ENCODE measurements at places on chromosomes 13 and 19.

- no peak for DNase-seq
Measured at GRCh38 chr13:49259586-49259985, 11.9 kb downstream of the CDADC1 start.

DNA sequence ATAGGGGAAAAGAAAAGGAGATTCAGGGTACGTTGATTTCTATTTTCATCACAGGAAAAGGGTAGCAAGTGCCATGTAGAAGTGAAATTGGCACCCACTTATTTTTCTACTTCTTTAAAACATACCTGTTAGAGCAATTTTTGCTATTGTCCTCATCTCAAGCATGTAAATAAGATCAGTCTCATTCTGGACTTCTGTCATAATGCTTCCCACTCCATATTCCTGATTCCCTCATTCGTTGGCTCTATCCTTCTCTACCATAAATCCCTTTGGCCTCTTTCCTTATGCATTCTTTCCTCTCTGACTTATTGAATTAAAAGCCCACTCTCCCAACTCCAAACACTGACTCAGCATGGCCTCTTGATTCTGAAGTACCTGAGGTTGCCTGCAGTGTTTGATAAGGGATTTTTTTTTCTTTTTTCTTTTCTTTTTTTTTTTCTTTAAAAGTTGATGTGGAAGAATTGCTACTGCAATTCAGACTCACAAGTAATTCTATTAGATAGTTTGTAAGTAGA lies 465.7 kb downstream of the SLITRK6 start:
- no peak for DNase-seq

DNA sequence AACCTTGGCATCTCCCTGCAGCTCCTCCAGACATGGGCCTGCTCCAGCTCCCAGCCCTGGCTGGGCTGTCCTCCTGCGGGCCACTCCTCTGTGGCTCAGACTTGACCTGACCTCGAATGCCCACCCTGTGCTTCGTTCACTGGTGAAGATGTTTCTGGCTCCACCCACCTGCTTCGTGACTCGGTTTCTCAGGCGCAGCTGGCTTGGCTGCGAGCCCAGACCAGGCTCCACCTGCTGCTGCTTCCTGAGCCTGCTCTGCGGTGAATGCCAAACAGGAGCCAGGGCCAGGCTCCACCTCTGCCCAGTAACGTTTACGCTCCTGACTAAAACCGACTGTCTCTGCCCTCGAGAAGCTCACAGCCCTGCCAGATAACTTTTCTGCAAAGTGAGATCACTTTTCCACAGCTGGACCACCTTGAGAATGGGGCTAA lies 8.9 kb upstream of the RSPH6A start:
- no peak for DNase-seq

DNA sequence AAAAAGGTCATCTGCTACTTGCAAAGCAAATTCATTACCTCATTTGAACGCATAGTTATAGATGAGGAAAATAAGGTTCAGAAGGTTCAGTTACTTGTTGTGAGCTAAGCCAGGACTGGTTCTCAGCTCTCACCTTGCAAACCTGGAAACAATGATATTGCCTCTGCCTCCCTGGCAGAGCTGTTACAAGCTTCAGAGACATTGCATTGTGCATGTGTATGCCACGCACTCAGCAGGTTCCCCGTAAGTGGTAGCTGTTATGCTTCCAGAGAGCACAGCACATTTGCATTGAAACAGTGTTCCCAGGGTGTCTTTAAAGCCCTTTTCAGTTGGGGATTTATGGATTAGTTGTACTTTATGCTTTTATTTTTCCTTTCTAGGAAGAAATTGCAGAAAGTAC lies 80.6 kb downstream of the DGKH start:
- no peak for DNase-seq

- DNase-seq, result no peak
Measured at GRCh38 chr13:47794963-47795362, 206.1 kb downstream of the SUCLA2 start.

DNA sequence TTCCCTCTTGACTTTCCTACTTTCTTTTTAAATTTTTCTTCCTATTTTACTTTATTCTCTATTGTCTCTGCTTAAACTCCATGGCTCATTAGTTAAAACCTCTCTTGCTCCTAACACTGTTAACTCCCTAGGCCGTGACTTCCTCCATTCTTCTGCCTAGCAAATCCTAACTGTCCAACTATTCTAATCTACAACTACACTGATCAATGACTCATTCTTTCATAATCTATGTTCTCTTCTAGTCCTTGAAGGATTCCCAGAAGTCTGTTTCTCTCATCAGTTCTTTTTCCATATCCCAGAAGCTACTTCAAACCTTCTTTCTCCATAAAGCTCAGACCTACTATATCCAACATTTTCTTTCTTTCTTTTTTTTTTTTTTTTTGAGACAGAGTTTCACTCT lies 66.9 kb downstream of the MICU2 start:
- DNase-seq, result no peak

GRCh38 chr19:47633996-47634395 lies 25.1 kb downstream of the BICRA start:
- no peak for DNase-seq

DNA sequence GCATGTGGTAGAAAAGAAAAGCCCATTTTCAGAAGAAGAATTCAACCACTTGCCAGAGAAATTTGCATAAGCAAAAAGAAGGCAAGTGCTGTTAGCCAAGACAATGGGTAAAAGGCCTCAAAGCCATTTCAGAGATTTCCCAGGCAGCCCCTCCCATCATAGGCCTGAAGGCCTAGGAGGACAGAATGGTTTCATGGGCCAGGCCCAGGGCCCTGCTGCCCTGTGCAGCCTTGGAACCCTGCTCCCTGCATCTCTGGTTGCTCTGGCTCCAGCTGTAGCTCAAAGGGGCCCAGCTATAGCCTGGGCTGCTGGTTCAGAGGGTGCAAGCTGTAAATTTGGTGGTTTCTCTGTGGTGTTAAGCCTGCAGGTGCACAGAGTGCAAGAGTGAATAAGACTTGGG lies 212.8 kb downstream of the EFNB2 start:
- DNase-seq, result no peak

DNA sequence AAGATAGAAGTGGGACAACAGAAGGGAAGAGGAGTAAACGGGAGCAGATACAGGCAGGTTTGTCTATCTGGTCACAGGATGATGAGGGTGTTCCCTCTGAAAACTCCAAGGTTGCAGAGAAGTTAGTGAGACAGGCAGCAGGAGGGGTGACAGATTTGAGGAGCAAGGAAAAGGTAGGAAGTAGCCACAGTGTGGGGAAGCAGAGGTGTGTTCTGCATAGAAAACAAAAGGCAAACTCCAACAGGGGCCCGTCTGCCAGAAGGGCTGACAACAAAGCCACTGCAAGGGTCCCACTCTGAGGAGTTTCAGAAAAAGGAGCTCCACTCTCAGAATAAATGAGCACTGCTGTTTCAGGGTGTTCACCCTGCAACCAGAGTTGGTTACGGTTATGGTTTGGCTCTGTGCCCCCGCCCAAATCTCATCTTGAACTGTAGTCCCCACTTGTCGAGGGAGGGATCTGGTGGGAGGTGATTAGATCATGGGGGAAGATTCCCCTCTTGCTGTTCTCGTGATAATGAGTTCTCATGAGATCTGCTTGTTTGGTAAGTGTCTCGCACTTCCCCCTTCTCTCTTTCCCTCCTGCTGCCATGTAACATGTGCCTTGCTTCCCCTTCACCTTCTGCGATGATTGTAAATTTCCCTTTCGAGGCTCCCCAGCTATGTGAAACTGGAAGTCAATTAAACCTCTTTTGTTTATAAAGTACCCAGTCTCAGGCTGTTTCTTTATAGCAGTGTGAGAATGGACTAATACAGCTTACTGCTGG lies 32.1 kb downstream of the SMAD9 start:
- DNase-seq, result no peak

GRCh38 chr19:34979819-34980640 lies 16.0 kb upstream of the ZNF792 start:
- no peak for DNase-seq

DNA sequence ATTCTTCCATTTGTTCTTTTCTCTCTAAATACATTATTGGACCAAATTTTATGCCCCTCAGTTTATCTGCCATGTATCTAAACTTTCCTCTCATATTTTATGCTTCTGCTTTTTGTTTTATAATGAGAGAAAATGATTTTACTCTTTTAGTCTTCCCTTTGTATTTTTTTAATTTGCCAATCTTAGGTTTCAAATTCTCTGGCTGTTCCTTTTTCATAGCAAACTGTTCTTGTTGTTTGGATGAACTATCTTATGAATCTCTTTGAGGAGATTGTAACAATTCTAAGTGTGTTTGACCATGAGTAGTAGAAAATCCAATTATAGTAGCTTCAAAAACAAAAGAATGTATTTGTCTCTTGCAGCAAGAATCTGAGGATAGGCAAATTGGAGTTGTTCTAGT lies 290.5 kb downstream of the NDFIP2 start:
- no peak for DNase-seq

DNA sequence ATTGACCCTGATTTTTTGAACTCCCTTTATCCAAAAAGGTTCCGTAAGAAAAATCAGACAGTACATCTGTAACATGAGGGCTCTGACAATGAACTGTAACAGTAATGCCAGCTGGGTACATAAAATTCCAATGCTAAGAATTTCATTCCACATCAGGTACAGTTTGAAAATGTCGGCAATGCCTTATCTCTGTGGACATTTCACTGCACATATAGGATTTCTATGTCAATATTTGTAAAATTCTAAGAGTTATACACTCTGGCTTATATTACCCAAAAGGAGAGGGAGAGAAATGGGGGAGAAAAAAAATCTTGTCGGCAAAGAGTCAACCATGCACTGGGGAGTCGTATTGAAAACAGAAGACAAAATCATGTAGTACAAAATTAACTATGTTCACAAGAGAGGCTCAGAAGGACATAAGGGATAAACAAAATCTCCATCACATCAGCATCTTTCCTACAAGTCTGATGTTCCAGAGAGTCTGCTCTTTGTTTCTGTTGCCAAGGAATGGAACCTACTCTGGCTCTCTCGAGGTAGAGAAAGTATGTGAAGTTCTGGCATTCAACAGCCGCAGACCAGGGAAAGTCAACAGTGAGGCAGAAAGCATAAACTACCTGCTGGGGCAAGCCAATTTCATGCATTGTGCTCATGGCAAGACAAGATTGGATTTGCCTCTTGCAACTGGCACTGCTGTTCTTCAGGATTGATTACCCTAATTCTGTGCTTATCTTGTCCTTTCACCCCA lies 72.4 kb downstream of the STARD13 start:
- no peak for DNase-seq

- DNase-seq, result no peak
Measured at GRCh38 chr19:4861147-4861546, 6.3 kb downstream of the PLIN3 start.

DNA sequence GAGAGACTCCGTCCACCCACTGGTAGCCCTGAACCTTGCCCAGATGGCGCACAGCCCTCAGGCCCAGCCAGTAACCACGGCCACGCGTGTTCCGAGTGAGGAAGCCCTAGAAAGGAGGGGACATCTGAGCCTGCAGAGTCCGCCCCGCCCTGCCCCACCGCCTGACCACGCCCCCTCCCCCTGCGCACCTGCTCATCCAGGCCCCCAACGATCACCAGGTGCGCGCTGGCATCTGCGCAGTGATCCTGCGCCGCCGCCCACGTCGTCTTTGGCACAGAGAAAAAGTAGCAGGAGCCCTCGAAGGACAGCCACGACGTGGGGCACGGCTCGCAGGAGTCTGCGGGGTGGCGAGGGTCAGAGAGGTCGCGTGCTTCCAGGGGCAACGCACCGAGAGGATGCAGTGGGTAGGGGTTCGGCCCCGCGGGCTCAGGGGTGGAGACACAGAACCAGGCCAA lies 2.1 kb downstream of the CLEC4G start:
- DNase-seq, result no peak

- DNase-seq, result no peak
Measured at GRCh38 chr19:38183251-38183897, 40.6 kb downstream of the DPF1 start.

DNA sequence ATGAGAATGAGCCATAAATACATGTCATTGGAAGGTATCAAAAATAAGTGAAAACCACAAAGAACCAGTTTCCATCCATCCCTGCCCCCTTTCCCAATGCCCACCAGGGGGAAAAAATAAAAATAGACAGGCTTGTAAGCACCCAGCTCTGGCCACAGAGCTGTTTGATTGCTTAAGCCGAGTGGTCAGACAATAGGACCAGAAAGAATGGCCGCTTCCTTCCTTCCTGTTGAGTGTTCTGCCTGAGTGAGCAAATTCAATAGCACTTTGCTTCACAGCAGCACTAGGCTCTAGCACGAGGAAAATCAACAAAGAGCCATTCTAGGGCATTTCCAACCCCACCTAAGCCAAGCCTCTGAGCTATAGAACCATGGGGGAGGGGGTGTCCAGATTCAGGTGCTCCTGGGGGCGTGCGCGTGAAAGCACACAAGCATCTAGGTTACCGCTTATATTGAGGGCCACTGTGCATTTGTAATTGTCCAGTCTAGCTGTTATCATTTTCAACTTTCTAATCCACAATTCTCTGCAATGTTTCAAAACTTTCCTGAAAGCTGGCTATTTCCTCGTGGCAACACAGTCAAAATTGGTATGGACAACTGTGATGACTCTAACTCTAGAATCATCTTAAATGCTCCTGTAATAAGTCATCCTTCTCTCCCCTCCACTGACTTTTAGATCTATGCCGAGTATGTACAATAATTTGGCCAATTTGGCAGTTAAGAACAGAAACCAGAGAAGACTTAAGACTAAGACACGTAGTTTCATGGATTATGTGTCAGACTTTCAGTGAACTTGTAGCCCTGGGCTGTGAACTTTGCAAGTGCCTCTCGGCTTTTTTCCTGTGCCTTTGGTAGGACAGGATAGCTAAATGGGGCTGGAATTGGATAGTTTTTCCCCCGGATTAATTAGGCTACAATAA lies 64.3 kb downstream of the SPRY2 start:
- no peak for DNase-seq

DNA sequence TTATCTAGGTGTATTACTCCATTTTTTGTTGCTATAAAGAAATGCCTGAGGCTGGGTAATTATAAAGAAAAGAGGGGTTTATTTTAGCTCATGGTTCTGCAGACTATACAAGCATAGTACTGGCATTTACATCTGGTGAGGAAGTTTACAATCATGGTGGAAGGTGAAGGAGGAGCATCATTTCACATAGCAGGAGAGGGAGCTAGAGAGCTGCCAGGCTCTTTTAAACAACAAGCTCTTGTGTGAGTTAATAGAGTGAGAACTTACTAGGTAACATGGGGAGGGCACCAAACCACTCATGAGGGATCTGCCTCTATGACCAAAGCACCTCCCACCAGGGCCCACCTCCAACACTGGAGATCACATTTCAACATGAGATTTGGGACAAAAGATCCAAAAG lies 221.7 kb upstream of the GPC6 start:
- no peak for DNase-seq

DNA sequence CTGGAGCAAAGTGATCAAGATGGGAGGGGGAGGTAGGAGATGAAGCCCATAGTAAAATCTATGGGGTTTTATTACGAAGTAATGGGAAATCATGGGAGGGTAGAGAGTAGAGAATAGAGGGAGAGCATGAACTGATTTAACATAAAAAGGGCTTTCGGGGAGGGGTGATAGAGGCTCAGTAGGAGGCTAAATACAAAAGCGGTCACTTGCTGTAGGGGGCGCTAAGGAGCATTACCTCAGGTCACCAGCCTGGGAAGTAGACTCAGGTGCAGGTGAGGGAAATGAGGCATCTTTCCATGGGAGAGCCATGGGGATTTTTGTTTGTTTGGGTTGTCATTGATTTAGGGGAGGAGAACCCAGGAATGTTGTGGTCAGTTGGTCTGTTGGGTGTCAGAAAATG lies 14.1 kb downstream of the KRTDAP start:
- DNase-seq, result no peak

Measured in stimulated activated CD4-positive, alpha-beta T cell treated with anti-CD3 and anti-CD28 coated beads, Interleukin-4, amount 100 ng/mL, for 24 hours (primary cell).